ENCODE measurements at places on chromosomes 7 and 10.

GRCh38 chr7:54888067-54888733, 129.2 kb upstream of the SEC61G start:
- no peak for DNase-seq

GRCh38 chr7:8040768-8041369, 72.3 kb downstream of the GLCCI1 start:
- DNase-seq: no peak

DNA sequence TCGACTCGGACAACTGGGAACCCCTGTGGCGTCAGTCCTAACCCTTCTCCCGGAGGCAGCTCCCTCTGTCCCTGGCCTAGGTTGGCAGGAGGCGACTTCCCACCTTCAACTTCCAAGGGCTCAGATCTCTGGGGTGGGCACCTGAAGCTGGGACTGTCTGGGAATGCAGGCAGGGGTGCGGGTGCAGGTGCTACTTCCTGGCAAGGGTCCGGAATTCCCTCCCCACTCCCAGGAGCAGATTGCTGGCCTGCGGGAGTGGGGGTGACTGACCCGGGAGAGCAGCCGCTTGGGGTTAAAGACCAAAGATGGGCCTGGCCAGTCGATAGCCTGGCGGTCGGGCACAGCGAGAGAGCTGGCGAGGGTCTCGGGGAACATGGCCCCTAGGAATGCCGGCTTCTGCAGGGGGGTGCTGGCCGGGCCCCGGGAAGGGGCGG, 387 bp downstream of the EPHA1 start:
- DNase-seq: no peak

- DNase-seq: no peak
These were observed 266.8 kb upstream of the STEAP1 start for GRCh38 chr7:89887489-89887888.

- no peak for DNase-seq
These were observed 357.5 kb downstream of the ZWINT start for GRCh38 chr10:56003555-56003954.

- no peak for DNase-seq
These were observed 428.0 kb upstream of the TPK1 start for GRCh38 chr7:145263886-145264285.

- DNase-seq: no peak
These were observed 956.6 kb downstream of the REEP3 start for GRCh38 chr10:64477791-64478190.

DNA sequence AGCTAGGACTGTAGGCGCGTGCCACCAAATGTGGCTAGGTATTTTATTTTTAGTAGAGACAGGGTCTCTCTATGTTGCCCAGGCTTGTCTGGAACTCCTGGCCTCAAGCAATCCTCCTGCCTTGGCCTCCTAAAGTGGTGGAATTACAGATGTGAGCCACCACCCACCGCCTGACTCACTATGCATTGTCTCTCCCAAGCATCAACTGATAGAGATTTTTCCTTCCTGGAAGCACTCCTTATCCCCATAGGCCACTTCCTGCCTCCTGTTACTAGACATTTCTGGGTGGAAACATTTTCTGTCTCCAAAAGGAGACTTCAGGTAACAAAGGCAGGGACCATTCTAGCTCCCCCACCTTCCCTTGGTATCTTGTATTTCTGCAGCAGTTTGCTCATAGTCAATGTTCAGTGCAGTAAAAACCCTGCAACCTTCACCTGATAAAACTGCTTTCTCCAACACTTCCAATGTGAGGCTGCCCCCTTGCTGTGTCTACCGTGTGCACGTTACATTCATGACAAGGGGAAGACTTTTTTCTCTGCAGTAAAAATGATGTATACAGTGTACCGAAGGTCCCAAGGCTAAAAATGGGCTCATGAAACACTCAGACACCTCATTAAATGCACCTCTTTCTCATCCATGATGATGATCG, 84.9 kb downstream of the NHLRC2 start:
- no peak for DNase-seq

DNA sequence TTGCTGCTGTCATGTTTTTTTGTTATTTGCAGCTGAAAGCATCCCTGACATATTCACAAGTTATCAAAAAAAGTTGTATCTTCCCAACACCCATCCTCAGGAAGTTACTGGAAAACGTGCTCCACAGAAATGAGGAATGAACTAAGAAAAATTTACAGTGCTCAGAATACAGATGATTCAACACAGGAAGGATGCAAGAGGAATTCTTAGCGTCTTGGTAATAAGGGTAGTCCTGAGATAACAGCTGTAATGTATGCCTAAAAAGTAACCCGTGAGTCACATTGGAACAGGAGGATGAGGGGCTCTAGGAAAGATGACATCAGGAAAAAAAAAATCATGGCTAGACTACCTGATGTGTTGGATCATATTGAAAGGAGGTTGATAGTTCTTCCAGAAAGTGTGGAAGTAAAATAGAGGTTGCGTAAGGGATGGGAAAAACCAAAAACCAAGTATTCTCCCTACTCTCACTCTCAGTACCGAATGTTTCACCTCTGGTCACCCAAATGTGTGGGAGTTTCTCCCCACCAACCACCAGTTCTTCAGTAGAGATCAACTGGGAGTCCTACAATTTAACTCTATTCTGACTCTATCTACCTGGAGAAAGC, 3.9 kb downstream of the ADAM12 start:
- DNase-seq: peak; percentile 80

- DNase-seq: no peak
These were observed 137.0 kb downstream of the CCDC7 start for GRCh38 chr10:32582946-32583345.

- DNase-seq: no peak
These were observed 676 bp upstream of the GPR146 start for GRCh38 chr7:1043552-1044188.

DNA sequence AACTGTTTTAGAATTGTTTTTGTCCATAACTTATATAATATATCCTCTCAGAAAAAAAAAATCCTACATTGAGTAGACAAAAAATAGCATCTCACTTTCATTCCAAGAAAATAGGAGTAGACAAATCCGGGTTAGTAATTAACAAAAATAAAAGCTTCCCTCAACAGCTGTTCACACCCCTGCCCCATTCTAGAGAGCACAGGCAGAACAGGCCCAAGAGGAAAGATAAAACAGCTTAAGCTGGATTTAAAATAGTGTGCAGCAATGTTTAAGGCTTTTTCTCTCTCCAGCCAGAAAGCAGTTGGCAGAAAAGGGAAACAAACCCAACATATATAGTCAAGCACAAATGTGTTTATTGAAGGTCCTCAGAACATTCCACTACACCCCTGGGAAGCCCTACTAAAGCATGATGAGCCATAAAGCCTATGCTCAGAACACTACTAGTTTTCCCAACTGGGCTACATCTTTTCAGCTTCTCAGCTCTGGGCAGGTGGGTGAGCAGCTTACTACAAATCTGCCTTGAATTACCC, 189.9 kb downstream of the MTERF1 start:
- DNase-seq: no peak

DNA sequence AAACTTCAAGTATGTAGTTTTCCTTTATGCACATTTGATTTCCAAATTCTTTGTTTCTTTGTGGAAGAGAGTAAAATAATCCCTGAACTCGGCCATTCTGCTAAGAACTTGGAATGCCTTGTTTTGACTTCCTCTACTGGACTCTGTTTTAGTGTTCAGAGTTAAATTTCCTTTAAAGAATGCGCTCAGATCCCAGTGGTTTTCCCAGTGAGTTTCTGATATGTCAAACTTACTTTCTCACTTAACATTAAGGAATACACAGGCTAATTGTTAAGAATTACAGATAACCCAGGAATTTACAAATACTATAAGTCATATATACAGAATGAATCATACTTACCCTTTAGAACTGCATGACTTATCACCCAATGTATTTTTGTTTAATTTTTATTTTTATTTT, 1067.6 kb upstream of the CELF2 start:
- peak; percentile 2 for DNase-seq

DNA sequence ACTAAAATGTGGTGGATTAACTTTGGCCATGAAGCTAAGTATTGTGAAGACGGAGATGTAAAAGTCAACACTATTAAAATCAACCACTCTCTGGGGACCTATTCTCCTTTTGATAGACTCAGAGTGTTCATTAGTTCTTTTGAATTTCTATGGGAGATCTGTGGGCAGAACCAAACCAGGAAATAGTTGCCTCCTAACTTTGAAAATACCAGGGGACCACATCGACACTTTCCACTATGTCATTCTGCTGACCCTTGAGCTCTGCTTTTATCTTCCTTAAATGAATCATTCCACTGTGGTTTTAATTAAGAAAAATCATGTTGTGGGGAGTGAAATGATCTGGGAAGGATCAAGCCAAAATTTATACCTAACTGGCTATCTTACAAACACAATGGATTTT, 960.5 kb downstream of the GATA3 start:
- no peak for DNase-seq

DNA sequence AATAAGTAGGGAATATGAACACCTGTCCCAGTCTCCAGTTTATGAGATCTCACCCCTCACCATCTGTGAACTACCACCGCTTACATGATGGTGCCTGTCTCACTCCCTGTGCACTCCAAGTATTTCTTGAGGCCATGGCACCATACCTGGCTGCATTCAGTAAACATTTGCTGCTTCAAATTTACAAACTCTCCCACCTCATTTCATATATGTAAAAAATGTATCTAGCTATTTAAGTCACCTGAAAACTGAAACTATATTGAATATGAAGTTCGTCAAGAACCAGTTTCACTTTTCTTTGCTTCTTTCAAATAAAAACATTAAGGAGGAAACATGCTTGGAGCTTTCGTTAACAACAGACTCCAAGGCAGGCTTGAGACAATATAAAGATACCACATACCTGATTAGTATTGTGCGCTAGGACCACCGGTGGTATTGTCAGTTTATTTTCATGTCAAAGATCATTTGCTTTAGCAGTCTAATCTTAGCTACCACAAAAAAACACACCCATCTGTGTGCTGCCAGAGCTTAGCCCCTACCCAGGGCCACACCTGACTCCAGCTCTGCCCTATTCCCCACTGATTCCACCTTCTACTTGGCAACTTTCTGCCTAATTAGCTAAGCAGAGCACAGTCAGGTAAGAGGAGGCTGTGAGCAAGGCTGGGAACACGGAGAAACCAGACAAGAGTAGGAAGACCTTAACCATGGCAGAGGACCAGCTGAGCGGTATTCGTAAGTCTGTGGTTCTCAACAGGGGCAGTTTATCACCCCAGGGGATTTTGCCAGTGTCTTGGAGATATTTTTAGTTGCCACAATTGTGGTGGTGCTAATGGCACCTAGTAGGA, 92.0 kb downstream of the ZFAND4 start:
- DNase-seq: no peak

DNA sequence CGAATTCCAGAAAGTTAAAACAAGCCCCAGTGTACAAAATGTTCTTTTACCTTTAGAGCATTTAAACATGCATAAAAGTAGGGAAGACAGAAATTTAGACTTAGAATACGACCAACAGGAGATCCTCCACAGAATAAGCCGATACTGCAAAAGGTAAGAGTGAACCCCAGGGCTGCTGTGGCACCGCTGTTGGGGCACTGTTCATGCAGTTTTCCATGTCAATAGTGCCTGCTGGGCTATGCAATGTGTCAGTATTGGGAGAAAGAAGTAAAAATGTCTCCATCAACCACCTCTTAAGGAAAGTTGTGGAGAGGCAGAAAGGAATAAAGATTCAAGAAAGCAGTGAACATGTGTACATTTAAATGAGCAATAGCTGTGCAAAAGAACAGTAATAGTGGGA, 326.5 kb upstream of the SEMA3C start:
- DNase-seq: no peak

DNA sequence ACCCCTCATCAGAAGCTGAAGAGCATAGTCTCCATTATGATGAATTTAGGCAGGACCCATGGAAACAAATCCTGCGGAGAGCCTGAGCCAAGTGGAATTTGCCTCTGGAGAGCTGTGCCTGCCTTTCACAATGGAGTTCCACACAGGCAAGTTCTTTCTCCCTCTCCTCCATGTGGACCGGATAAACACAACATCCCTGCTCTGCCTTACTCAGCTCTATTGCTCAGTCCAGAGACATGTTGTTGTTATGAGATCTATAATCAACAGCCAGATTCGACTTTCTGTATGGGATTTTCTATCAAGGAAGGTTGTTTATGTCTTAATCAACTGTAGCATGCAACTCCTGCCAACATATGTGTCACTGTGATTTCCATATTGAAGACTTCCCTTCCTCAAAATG, 59.5 kb upstream of the ELMO1 start:
- no peak for DNase-seq
